Stimulated activated CD8-positive, alpha-beta memory T cell treated with anti-CD3 and anti-CD28 coated beads, Interleukin-4, amount 100 ng/mL, for 1 hour (primary cell): ENCODE measurements at places on chromosomes 1 and 21.

DNA sequence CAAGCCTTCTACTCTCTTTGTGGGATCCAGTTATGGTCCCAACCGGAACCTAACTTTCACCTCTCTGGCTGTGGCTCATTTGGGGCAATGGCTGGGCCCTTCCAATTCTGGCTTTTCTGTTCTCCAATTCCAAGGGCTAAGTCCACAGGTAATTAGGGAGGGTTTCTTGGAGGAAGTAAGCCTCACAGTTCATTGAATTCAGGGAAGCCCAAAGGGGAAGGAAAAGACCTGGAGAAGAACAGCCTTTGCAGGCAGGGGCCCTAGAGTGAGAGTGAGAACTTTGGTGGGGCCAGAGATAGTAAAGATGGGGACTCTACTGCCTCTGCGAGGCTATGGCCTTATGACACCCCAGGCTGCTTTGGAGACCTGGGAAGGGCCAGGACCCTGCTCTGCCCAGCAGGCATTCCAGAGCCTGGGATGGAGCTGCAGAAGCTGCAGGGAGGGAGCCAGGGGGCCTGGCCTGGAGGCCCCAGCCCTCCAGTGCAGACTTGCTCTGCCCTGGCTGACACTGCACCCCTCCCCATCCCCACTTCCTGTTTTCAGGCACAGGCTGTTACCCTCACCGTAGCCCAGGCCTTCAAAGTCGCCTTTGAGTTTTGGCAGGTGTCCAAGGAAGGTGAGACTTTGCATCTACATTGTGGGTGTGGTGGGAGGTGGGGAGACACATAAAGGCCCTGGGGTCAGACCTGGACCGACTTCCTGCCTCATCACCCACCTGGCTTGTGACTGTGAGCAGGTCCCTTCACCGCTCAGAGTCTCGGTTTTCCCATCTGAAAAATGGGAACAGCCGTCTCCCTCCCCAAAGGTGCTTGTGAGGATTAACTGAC, 18.9 kb downstream of the LDLRAP1 start:
- peak; percentile 58 for DNase-seq

- DNase-seq: no peak
Measured at GRCh38 chr21:26843933-26844257, 1.3 kb downstream of the ADAMTS1 start.

- no peak for DNase-seq
Measured at GRCh38 chr21:33578214-33578613, 10.3 kb downstream of the DONSON start.

DNA sequence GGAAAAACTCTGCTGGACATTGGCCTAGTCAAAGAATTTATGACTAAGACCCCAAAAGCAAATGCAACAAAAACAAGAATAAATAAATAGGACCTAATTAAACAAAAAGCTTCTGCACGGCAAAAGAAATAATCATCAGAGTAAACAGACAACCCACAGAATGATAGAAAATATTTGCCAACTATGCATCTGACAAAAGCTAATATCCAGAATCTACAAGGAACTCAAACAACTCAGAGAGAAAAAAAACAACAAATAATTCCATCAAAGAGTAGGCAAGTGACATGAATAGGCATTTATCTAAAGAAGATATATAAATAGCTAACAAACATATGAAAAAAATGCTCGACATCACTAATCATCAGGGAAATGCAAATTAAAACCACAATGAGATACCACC, 91.2 kb upstream of the PALMD start:
- no peak for DNase-seq

DNA sequence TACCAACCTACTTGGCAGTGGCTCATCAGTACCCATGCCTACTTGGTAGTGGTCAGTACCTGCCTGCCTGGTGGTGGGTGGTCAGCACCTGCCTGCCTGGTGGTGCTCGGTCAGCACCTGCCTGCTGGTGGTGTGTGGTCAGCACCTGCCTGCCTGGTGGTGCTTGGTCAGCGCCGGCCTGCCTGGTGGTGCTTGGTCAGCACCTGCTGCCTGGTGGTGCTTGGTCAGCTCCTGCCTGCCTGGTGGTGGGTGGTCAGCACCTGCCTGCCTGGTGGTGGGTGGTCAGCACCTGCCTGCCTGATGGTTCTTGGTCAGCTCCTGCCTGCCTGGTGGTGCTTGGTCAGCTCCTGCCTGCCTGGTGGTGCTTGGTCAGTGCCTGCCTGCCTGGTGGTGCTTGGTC, 329.6 kb downstream of the RRAGC start:
- DNase-seq: no peak
